ENCODE measurements at places on chromosomes 4 and X.
A peak's percentile ranks its signal among the peaks of the same experiment; 100 is the strongest.

- DNase-seq, result no peak
These were observed at the start of gene PGRMC2 for GRCh38 chr4:128287141-128287870. TSS of gene PGRMC2 (minus strand) at chr4:128287813. CDS start at chr4:128287790, 23 bp downstream.

DNA sequence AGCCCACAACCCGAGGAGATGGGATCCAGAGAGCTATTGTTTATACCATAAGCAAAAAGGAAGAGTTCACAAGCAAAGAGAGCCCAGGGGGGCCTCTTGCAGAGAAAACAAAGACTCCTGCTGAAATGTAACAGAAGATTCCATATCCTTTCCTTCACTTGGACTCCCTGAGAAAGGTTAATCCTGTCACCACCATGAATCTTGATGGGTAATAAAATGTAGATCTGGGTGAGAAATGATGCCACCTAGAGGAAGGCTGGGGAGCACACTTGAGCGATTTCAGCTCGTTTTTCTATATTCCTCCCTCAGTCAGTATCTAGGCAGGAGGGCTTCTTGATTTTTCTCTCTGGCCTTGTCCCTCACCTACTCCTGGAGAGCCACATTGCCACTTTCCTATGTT, 10.2 kb upstream of the KCNE5 start:
- DNase-seq, result peak; percentile 34

DNA sequence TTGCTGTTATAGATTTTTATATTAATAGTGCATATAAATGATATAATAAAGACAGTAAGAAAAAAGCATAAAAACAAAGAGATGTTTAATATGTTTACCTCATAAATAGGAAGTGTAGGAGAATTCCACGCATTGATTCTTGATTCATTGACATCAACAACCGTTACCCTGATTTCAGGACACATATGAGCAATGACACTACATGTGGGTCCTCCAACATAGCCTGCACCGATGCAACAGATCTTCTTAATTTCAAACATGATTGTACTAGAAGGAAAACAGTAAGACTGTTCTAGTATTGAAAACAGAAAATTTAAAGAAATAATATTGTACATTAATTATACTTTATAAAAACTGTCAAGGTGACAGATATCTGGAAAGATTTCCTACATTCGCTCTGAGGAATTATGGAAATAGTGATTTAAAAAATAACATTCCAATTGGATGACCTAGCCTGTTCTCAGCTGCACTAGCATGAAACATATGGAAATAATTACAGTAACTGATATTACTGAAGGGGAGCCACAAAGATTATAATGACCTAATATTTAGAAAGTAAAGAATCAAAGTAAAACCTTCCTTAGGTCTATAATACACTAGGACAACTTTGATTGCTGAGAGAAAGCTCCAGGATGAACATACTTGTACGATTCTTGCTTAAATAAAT, 5.9 kb downstream of the UGDH start:
- no peak for DNase-seq

- DNase-seq, result peak; percentile 60
These were observed 17.8 kb upstream of the ZNF827 start for GRCh38 chr4:145956288-145956890.

GRCh38 chrX:23854945-23855344, 52.8 kb downstream of the APOO start:
- no peak for DNase-seq

DNA sequence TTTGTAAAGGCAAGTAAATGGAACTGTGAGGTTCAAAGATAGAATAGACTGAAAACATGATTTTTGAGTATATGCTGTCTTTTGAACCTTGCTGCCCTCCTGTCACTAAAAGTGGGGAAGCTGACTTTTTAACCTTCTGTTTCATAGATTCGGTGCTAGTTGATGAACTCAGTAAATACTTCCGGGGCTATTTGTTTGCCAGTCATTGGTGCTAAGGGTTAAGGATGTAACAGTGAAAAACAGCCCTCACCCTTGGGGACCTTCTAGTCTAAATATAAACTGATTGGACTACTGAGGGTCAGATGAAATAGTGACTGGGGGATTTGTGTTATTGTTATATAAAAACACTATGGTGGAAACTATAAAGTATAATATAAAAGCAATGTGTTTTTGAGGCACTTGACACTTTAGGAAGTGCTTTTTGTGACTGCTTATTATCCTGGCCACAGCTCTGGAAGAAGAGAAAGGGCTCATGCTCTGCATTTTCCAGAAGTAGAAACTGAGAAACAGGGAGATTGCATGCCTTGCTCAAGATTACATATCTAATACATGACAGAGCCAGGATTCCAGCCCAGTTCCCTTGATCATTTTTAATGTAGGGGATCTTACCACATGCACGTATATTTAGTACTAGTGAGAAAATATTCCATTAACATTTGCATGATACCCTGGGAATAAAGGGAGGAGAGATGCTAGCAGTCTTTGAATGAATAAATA, 3.9 kb downstream of the BST1 start:
- no peak for DNase-seq

DNA sequence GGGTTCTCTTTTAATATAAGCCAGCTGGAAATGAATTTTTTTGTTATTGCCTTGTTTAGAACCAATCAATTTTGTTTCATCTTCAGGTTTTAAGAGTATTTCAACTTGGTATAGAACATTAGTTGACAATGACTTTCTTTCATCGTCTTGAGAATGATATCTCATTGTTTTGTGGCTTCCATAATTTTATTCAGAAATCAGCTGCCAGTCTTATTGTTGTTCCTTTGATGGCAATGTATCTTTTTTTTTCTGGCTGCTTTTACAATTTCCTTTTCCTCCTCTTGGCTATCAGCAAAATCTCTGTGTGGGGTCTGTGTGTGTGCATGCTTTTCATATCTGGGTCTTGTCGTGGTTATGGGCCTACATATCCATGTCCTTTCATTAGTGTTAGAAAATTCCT, 1536.4 kb upstream of the TENM3 start:
- DNase-seq, result no peak

GRCh38 chrX:34629572-34629971, 27.5 kb downstream of the TMEM47 start:
- DNase-seq, result no peak

- DNase-seq, result no peak
These were observed 33.9 kb downstream of the PAK3 start for GRCh38 chrX:111129921-111130320.

GRCh38 chrX:7390441-7390840, 242.5 kb upstream of the PUDP start:
- no peak for DNase-seq

GRCh38 chr4:149512501-149512900, 303.1 kb downstream of the IQCM start:
- DNase-seq, result no peak

DNA sequence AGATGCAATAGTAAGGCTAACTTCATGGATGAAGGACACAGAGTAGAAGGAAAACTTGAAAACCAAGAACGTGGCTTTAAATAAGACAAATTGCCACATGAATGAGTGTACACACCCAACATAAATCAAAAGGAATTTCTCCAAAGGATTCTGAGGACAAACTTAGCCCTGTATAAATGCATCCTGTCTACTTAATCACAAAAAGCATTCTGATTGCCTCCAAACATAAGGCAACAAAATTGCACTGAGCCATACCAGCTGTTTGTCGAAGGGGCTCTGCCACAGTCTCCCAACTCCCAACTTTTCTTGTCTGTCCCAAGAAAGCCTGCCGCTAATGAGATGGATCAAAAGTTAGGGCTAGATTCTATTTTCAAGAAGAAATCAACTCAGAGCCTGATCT, 194.3 kb downstream of the SOWAHB start:
- no peak for DNase-seq

- DNase-seq, result no peak
These were observed 32.2 kb downstream of the SGMS2 start for GRCh38 chr4:107856901-107857300.

GRCh38 chrX:250965-251364, 30.2 kb upstream of the PLCXD1 start:
- no peak for DNase-seq

- DNase-seq, result no peak
These were observed 38.7 kb upstream of the GYPA start for GRCh38 chr4:144179152-144179739.

- no peak for DNase-seq
These were observed 91.9 kb downstream of the TSPAN5 start for GRCh38 chr4:98566361-98567008.

DNA sequence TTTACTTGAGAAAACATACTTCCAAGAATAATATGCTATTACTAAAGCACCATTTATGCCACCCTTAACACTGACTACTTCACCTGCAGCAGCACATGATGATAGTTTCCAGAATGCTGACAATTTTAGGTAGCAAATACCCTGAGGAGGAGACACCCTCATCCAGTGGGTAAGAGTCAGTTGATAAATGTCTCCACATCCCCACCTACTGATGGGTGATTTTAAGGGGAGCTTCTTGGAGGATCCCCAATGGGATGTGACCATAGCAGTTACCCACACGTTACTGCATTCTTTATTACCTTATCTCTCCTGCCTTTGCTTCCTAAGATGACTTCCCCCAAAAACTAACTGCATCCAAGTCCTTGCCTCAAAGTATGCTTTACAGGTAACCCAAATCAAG, 131.2 kb upstream of the SMARCAD1 start:
- DNase-seq, result no peak

DNA sequence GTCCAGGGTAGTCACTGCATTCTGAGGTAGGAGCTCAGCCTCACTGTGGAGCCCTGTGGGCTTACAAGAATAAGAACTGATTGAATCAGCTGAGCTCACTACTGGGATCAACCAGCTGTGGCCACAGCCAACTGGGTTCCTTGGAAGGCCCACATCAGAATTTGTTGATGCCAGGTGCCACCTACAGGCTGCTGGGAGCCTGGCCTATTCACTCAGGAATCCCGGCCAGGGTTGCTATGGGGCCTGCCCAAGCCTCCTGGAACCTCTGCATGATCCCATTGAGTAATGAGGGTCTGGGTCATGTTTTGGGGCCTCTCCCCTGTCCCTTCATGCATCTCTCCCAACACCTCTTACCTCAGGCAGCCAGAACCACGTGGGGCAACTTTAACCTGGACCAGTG, 53.9 kb upstream of the KIAA1210 start:
- peak; percentile 40 for DNase-seq

- DNase-seq, result no peak
These were observed 35.9 kb downstream of the ETDC start for GRCh38 chrX:135345107-135345589.

- DNase-seq, result no peak
These were observed 17.2 kb downstream of the RHOH start for GRCh38 chr4:40214038-40214437.

DNA sequence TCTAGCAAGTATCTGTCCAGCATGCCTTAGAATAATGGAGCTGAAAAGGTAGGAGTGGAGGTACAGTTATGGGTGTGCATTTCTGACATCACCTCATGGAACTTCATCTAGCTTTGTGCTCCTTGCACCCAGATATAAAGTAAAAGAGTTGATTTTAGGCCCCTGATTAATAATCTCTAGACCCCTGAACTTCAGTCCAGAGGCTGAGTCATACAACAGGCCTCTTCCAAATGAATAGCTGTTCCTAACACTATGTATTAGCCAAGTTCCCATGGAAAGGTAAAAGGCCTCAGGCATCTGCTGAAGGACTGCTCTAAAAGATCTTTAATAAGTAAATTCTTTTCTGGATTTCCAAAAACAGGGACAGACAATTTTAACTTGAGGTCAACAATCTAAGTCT, 16.2 kb downstream of the TBC1D9 start:
- DNase-seq, result no peak

DNA sequence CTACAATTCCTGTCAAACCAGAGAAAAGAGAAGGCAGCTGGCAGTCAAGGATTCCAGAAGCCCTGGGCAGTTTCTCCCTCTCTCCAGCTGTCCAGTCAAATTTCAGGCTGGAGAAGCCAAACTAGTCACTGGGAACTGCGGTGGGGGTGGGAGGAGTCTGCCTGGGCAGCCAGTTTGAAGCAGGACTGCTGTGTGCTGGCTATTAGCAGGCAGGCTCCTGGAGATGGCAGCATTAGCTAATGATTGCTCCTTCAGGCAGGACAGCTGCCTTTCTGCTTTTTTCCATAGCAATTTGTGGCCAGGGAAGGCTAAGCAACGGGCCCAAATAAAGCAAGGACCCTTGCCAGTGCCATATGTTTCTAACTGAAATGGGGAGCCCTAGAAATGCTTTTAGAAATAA, 44.7 kb upstream of the FGF13 start:
- DNase-seq, result peak; percentile 73

DNA sequence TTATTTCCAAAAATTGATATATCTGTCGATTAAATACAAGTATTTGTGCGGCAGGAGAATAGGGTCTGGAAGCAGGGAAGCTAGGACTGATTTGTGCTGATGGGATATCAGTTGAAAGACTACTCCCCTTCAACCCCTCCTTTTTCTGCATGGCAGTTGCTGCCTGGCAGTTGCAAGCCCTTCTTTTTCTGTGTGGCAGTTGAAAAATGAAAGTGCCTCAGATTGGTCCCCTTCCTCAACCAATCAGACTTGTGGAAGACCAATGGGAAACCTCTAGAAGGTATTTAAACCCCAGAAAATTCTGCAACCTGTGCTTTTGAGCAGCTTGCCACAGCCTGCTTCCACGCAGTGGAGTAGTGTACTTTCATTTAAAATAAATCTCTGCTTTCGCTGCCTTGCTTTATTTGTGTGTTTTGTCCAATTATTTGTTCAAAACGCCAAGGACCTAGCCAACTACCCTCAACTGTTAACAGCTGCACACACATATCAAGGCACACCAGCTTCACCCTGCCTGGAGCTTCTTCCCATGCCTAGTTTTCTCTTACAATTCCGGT, 1.5 kb upstream of the TMA16 start:
- DNase-seq, result no peak

- no peak for DNase-seq
These were observed 39.6 kb upstream of the ZNF81 start for GRCh38 chrX:47797084-47797483.

DNA sequence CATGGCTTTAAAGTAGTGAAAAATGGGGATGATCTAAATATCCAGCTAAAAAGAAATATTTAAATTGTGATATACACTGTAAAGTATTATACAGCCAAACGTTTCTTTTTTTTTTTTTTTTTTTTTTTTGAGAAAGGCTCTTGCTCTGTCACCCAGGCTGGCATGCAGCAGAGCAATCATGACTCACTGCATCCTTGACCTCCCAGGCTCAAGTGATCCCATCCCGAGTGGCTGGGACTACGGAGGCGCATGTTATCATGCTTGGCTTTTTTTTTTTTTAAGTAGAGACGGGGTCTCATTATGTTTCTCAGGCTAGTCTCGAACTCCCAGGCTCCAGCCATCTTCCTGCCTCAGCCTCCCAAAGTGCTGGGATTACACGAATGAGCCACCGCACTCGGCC, 17.1 kb downstream of the SMIM14 start:
- DNase-seq, result no peak

DNA sequence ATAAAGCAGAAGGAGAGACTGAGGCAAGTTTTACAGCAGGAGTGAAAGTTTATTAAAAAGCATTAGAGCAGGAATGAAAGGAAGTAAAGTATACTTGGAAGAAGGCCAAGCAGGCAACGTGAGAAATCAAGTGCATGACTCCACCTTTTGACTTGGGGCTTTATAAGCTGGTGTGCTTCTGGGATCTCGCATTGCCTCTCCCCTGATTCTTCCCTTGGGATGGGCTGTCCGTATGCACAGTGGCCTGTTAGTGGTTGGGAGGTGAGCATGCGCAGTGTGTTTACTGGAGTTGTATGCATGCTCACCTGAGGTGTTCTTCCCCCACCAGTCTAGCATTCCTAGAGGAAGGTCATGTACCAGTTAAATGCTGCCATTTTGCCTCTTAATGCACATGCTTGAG, 29.1 kb upstream of the C1QTNF7 start:
- DNase-seq, result no peak

Data from neural progenitor cell (in vitro differentiated cells).